ENCODE measurements at places on chromosomes 16 and 17.

DNA sequence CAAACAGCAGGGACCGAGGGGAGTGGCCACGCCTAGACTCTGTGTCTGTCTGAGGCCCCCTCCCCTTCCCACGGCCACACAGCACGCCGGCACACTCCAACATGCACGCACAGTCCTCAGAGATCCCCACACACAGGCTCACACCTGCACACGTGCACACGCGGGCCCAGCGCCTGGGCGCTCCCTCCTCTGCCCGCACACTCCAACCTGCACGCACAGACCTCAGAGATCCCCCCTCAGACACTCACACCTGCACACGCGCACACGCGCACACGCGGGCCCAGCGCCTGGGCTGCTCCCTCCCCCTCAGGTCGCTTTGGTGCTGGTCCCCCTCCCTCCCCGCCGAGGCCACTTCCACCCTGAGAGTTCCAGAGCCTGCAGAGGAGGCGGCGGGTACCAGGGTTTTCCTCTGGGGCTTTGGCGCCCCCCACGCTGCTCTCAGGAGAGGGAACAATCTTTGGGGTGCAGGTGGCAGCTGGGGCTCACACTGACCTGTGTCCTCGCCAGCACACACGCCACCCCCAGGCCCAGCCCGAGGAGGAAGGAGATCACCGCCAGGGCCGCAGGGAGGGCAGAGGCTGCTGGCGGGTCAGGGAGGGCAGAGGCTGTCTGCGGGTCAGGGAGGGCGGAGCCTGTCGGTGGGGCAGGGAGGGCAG is 1.6 kb downstream of the CD7 start:
- DNase-seq: no peak

- DNase-seq: no peak
These were observed 16.3 kb downstream of the FAM117A start for GRCh38 chr17:49747632-49748031.

DNA sequence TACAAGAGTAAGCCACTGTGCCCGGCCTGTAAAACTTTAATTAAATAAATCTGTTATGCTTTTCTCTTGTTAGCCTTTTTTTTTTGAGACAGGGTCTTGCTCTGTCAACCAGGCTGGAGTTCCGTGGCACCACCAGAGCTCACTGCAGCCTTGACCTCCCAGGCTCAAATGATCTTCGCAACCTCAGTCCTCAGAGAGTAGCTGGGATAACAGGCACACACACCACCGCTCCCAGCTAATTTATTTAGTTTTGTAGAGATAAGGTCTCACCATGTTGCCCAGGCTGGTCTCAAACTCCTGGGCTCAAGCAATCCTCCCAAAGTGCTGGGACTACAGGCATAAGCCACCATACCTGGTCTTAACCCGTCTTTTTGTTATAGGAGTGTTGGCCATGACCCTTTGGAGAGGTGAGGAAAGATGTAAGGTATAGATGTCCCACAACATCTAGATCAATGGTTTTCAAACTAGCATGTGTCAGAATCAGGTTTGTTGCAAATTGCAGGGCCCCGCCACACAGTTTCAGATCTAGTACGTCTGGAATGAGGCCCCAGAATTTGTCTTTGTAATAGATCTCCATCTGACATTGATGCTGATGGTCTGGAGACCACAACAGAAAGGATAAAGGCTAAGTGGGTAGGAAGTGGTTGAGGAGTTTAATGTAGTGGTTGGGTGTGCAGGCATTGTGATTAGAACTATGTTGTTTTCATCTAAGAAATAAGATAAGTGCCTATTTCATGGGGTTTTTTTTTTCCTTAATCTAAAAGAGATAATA is 4.3 kb upstream of the GGA2 start:
- no peak for DNase-seq

DNA sequence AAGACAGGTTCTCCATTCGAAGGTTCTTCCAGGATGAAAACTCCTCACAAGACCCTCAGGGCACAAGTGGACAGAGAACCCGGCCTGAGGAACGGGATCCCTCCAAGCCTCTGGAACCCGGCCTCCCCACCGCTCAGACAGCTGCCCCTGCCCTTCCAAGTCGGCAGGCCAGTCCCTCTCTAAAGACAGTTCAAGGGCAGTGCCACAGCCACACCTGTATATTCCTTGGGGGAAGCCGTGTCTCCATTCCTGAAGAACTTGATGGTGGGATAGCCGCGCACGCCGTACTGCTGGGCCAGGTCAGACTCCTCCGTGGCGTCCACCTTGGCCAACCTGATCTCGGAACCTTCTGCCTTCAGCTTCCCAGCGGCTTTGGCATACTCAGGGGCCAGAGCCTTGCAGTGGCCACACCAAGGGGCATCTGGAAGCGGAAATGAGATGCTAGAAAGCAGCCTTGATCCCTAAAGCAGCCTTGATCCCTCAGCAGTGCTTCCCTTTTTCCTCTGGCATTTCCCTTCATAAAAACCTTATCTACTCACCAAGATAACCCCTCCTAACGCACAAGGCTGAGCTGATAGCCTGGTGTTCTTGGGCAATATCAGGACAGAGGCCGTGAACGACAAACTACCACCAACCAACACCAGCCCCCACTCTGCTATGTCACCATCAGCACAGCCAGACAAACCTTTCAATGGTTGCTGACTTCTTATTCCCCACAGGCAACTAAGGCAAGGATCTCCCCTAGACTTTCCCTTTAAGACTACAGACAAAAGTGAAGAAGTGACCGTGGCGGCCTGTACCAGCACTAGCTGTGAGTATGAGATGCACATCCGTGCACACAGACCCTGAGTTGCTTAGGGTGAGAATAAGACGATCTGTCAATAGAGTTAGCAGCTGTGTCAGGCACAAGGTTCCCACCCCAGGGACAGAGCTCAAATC is 1.1 kb downstream of the P4HB start:
- DNase-seq: no peak

- no peak for DNase-seq
These were observed 380.4 kb upstream of the EEF2KMT start for GRCh38 chr16:5478036-5478435.

DNA sequence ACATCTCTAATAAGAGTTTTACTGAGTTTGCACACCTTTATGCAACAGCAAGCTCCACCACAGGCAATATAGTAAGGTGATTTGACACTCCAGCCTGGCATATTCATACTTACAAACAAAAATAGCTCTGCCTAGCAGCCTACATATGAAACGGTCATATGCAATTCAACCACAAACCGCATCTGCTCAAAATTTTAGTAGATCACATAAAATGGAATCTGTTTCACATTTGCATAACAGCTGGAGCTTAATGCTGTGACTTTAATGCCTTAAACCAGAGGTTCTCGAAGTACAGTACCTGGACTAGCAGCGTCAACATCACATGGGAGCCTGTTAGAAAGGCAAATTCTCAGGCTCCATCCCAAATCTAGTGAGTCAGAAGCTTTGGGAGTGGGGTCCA is 578.4 kb downstream of the CDH11 start:
- no peak for DNase-seq

GRCh38 chr17:35554668-35555067 is 6.0 kb downstream of the SLFN14 start:
- no peak for DNase-seq

- DNase-seq: no peak
These were observed 7.9 kb upstream of the PAM16 start for GRCh38 chr16:4358831-4359561.

GRCh38 chr17:36493956-36494355 is 7.5 kb downstream of the ZNHIT3 start:
- DNase-seq: no peak
